ENCODE measurements at places on chromosomes 3 and 15.

GRCh38 chr3:14806641-14807263, 12.0 kb upstream of the FGD5 start:
- DNase-seq = no peak

DNA sequence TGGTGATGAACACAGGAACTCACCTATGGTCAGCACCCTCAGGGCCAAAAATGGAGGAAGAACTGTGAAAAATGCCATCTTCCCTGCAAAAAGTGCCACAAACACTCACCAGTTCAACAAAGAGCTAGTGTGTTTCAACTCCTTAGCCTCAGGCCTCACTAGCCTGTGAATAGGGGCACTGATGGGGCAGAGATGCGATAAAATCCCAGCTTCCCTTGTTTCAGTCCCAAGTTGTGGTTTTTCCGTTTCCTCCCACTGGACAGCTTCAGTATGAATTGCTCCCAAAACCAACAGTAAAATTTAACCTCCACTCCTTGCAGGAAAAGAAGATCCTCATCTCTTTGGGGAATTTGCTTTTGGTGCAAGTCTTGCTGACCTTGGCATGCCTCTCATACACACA, 117.4 kb upstream of the ADAMTS9 start:
- no peak for DNase-seq

DNA sequence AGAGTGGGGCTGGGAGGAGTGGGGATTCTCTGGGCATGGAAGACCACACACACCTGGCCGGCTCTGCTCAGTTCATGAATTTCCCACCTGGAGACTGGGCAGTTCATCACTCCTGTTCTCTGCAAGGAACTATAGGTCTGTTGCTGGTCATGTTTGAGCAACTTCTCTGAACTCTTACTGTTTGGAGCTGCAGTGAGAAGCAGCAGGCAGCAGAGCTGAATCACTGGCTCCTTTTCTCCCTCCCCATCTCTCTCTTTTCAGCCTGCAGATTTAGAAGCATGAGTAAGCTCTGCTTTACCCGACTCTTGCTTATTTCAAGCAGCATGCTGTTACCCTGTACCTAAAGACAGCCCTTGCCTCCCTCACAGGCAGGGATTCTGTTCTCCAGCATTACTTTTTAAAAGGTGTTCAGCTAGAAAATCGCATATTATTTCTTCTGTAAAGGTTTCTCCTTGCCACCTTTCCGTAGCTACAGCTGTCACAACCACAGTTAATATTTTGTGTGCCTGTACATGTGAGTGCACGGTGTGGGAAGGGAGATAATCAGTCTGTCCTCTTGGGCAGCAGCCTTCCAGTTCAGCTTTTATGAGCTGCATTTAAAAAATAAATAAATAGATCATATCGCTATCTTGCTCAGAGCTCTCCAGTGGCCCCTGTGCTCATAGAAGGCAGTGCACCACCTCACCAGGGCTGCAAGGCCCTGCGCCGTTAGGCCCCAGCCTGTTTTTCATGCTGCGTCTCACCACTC, 131.6 kb downstream of the CHCHD6 start:
- no peak for DNase-seq

DNA sequence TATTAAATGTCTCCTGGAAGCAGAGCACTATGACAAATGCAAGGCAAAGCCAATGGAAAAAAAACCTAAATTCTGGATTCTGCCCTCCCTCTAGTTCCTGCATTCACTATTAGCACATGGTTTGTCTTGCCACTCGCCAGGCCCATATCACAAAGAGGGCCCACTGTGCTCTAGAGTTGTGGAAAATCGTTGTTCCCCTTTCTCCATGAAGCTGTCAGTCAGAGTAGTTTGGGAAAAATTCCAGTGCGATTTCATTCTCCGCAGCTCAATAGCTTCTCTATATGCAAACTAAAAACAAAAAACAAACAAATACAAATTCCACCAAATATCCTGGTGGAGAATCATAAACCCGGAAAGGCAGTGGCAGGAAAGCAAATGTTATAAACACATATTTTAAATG, 77.3 kb downstream of the RORA start:
- DNase-seq = no peak

GRCh38 chr15:25092661-25093060, 137.9 kb downstream of the SNRPN start:
- DNase-seq = no peak

Measured in stimulated activated CD8-positive, alpha-beta memory T cell treated with anti-CD3 and anti-CD28 coated beads, Interleukin-15, amount 100 ng/mL, for 1 hour (primary cell).